ENCODE measurements at places on chromosomes 3 and 15.
A peak's percentile ranks its signal among the peaks of the same experiment; 100 is the strongest.

DNA sequence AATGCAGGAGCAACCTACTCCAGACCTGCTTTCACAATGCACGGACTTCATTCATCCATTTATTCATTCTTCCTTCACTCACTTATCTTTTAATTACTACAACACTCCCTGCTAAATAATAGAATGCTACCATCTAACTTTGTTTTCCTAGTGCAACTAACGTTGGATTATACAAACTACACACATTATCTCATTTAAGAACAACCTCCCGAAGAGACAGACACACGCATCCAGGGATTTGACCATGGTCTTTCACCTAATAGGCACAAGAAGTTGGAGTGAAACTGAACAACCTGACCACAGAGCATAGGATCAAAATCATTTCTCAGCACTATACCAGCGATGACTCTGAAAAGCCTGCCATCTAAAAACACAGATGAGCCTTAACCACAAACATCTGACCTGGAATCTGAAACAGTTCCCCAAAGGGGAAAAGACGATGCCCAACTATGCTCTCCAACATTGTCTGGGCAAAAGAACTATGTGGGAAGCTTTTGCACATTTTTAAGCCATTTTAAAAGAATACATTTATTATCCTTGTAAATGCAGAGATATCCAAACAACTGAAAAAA lies 21.0 kb downstream of the ZNF385D start:
- peak; percentile 57 for DNase-seq

DNA sequence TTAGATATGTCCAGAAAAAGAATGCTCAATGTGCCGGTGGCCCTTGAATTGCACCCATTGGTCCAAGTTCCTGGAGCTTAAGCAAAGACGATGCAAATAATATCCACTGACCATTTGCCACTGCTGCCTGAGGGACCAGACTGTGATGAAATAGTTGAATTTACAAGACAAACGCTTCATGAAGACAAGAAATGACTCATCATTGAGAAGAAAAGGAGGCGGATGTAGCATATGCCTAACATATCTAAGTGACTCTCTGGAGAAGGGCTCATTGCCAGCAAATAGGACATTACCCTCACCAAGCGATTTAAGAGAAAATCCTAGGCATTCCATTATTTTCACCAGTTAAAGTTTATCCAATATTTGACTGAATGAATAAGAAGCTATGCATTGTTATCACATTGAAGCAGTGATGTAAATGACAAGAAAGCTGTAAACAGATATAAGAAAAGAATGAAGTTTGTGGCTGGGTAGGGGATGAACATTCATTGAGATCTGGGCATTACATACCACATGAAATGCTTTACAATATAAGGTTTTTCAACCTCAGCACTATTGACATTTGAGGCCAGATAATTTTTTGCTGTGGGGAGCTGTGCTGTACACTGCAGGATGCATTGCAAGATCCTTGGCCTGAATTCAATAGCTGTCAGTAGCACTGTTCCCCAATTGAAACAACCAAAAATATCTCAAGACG lies 48.9 kb upstream of the CPNE4 start:
- DNase-seq = no peak

GRCh38 chr3:62521464-62522105 lies 148.2 kb upstream of the FEZF2 start:
- no peak for DNase-seq

DNA sequence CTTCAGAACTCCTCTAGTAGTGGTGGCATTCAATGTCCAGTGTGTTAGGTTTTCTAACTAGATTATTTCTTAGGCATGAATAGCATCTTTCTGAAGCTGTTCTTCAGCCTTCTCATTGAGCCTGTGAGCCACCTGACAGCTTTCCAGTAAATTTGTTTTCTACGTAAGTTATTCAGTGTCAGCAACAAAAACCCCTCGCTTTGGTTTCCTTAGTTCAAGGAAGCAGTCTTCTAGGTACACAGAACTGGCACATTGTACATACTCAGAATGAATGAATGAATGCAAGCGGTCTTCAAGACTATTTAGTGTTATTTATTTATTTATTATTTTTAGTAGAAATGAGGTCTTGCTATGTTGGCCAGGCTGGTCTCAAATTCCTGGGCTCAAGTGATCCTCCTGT lies 44.9 kb downstream of the DRD3 start:
- DNase-seq = no peak

GRCh38 chr15:35312344-35312743 lies 227.2 kb upstream of the NANOGP8 start:
- DNase-seq = no peak

DNA sequence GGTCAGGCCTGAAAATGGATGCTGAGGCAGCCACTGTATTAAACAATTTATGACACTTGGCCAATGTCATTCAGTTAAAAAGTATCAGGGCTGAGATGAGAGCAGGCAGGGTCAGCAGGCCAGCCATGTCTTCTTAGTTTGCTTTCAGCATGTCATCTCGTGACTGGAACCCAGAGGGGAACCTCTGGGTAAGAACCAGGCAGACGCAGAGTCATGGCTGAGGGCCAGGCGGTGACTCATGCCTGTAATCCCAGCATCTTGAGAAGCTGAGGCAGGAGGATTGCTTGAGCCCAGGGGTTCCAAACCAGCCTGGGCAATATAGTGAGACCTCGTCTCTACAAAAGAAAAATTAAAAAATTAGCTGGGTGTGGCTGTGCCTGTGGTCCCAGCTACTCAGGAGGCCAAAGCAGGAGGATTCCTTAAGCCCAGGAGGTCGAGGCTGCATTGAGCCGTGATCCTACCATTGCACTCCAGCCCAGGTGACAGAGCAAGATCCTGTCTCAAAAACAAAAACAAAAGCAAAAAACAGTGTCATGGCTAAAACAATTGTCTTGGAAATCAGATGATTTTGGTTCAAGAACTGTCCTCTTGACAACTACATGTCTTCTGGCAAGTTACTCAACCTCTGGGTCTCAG lies 11.7 kb downstream of the BCL2L10 start:
- DNase-seq = peak; percentile 70

DNA sequence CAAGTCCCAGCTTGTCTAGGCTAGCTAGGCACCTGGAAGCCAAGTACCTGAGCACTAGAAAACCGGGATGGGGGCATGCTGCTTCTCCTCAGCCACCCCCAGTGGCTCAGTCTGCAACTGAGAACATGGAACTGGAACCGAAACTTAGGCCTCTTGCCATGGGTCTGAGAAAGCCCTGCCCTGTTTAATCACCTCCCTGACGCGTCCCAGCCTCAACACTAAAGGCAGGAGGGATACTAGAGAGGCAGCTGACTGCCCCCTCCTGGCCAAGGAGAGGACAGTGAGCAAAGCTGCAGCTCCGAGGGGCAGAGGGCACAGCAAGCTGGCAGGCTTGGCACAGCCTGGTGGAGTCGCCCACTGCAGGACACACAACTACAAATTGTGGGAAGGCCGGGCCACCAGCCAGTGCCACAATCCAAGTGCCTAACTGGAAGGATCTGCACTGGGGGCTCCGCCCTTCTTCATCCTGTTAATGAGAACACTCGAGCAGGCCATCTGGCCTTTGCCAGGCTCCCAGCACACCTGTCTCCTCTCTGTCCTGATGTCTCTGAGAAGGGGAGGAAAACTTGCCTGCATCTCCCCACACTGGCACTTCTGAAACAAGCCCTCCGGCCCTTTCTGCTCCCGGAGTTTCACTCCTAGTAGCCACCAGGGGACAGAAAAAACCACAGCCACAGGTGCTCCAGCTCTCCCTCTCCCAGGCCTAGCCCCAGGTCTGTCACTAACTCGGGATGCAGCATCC lies 53.7 kb downstream of the BDH1 start:
- no peak for DNase-seq

DNA sequence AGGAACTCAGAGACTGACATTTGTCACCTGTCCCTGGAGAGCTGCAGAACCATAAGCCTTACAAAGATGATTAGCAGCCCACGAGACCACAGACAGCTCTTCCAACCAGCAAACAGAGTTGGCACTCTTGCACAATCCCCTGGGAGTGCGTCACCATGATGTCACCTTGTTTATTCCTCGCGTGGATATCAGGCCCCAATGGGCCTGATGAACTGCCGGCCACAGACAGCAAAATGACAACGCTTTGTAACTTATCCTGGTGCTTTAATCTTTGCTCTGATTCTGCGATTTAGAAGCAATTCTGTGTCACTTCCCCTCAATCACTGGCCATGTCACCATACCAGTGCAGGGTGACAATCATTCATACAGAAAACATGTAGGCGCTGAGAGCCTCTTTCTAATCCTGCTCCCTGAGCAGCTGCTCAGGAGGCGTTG lies 89.2 kb downstream of the TAMM41 start:
- DNase-seq = no peak

GRCh38 chr15:79091204-79091867 lies 756 bp upstream of the RASGRF1 start:
- DNase-seq = no peak

DNA sequence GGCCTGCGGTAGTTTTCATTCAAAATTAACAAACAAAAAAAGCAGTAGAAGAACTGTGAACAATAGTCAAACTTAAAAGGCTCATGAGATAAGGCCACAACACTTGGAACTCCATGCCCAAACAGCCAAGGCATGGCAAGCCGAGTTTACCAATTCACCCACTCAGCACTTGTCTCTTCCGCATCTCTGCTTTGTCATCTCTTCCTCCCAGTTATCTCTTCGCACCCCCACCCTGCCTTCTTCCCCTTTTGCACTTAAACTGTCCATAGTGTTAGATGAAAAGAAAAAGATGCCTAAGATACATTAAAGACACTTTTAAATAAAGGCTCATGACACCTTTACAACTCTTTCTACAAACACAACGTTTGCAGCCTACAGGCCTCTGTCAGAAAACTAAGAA lies 11.1 kb downstream of the TLE3 start:
- DNase-seq = no peak

DNA sequence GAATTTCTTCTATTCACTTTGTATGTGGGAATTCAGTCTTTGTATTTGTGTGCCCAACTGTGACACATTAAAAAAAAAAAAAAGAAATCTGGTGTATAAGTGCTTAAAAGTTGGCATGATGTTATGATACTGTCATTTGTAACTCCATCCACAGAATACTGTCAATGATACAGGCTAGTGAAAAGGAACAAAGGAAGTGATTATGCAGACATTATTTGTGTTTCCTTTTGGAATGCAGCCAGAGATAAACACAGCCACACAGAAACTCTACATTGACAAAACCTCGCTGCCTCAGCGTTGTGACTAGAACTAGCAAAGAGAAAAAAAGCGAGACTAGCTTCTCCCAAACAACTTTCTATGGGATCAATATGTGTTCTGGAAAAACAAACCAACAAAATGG lies 519.2 kb upstream of the AGTR1 start:
- DNase-seq = no peak

- DNase-seq = no peak
Measured at GRCh38 chr15:79090487-79091203, at the start of gene RASGRF1. RASGRF1 (minus strand) TSS chr15:79090780; CDS start chr15:79090498, 282 bp downstream.

DNA sequence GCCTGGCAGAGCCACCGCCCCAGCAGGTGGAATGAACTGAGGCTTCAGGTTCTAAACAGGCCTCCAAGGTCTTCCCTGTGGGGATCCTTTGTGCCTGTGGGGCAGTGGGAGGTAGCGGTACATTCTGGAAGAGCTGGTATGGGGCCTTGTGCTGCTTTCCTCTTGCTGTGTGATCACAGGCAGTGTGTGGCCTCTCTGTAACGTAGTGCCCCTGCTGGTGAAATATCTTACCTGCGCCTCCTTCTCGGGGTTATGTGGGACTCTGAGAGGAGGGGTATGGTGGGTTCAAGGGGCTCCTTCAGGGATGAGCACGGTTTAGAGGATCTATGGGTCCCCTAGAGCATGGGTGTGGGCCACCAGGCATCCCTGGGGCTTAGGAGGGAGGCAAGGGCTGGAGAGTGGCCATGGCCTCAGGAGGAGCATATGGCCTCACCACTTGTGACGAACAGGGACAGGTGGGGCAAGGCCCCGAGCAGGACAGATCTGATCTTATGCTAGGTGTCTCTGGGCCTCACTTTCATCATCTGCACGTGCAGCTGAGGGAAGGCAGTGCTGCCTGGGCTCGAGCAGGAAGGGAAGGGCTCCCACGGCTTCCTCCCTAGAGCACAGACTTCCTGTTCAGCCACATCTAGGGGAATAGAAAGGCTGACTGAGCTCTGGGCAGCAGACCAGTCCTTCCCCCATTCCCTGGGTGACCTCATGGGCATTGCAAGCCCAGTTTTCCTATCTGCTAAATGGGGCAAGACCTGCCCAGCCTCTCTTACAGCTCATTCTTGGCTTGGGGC lies 1.9 kb upstream of the ALS2CL start:
- no peak for DNase-seq

DNA sequence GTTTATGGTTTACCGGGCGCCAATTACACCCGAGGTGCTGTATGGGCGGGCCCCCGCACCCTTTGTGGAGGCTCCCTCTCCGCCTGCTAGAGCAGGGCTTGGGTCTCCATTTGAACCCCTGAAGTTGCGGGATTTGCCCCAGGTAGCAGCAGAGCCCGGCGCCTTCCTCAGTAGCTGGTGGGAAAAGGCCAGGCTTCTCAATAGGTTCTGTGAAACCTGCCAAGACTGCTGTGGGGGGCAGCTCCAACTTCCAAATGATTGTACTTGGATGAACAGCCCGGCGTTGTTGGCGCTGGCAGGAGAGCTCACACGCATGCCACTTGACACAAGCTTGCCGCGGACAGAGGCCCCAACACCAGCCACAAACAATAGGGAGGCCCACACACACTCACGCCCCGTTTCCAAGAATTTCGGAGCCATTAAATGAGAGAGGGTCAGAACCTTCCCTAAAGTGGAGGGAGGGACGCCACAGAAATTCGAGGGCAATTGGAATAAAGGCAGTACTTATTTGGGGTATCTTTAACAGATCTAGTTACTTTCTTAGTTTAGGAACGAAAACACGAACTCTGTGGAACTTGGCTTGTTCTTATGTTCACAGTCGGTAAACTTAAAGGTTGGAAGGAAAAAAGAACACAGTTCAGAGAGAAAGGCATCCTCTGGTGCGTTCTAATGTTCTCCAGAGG lies 1.4 kb downstream of the EPHB3 start:
- no peak for DNase-seq

- no peak for DNase-seq
Measured at GRCh38 chr15:83571820-83572707, 81.9 kb upstream of the ADAMTSL3 start.

GRCh38 chr3:187098923-187099512 lies 40.3 kb downstream of the RPL39L start:
- no peak for DNase-seq

- no peak for DNase-seq
Measured at GRCh38 chr3:185687271-185687878, 101.3 kb downstream of the SENP2 start.

DNA sequence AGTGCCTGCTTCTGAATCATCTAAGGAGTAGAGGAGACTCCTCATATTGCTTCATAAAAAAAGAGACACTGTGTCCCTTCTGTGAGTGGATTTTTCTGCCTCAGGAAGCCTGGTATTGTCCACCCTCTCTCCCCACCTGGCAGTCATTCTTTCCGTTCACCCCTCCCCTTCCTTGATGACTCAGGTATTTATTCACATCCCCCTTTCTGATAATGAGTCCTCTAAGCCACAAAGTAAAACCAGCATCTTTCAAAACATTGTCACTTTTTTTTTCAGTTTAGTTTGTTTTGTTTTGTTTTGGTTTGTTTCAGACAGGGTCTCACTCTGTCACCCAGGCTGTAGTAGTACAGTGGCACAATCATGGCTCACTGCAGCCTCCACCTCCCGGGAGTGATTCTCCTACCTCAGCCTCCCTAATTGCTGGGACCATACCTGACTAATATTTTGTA lies 65.2 kb upstream of the UBE2E1 start:
- no peak for DNase-seq
